ENCODE measurements at places on chromosomes 3 and 15. TPM values are rescaled to one million over a fixed set of nuclear protein-coding genes. Genes with fewer than 3 reads are reported as not detected.

- H3K4me3 ChIP-seq: no peak overlapping the region
- H3K27me3 ChIP-seq: no peaks in the 10 kb centered on the region
- peak; percentile 98 for DNase-seq
- peaks cover 16% of the 10 kb centered on the region for H3K4me1 ChIP-seq
- peak overlapping the region; percentile 92 for H3K27ac ChIP-seq
Observed at GRCh38 chr3:50264383-50264963, 4.5 kb upstream of the SEMA3B start.

- peaks cover 50% of the 10 kb centered on the region for H3K36me3 ChIP-seq
- H3K4me3 ChIP-seq: peak overlapping the region; percentile 92
- peaks cover 9% of the 10 kb centered on the region for H3K4me1 ChIP-seq
Observed at GRCh38 chr3:156677536-156677935, 3.1 kb downstream of the TIPARP start.

GRCh38 chr3:141441381-141442364, 45.2 kb upstream of the RASA2 start:
- peaks cover 34% of the 10 kb centered on the region for H3K36me3 ChIP-seq
- H3K27ac ChIP-seq: no peak overlapping the region
- no peaks in the 10 kb centered on the region for H3K27me3 ChIP-seq
- H3K4me1 ChIP-seq: no peaks in the 10 kb centered on the region
- peak; percentile 91 for DNase-seq
- H3K4me3 ChIP-seq: no peak overlapping the region

TNNC1 gene
- total RNA-seq: 50.9 TPM

GRCh38 chr3:11155341-11156025, 1.2 kb downstream of the HRH1 start:
- peak overlapping the region; percentile 77 for H3K4me3 ChIP-seq
- no peaks in the 10 kb centered on the region for H3K36me3 ChIP-seq
- peaks cover 65% of the 10 kb centered on the region for H3K27me3 ChIP-seq
- H3K4me1 ChIP-seq: no peaks in the 10 kb centered on the region
- H3K27ac ChIP-seq: no peak overlapping the region

SCN11A gene
- total RNA-seq: 0.63 TPM

DNA sequence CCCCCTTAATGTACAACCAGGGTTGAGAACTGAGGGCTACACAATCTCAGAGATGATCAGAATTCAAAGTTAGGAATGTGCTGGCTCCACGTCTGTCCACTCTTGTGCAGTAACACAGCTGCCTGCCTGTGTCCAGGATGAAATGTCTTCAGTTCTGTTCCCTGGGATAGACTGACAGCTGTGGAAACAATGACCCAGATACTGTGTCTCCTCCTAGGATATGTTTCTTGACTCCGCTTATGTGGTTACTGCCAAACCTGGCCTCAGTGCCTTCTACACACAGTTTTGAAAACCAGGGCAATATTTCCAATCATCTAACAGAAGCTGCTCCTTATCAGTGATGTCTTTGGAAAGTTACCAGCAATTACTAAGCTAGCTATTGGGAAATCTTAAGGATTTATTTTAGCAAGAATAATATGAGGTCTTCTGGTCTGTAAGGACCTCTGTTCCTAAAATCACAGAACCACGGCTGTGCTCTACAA, 67.6 kb downstream of the NOX5 start:
- H3K36me3 ChIP-seq: no peaks in the 10 kb centered on the region
- H3K4me1 ChIP-seq: peaks cover 22% of the 10 kb centered on the region
- H3K4me3 ChIP-seq: no peak overlapping the region
- DNase-seq: no peak

DNA sequence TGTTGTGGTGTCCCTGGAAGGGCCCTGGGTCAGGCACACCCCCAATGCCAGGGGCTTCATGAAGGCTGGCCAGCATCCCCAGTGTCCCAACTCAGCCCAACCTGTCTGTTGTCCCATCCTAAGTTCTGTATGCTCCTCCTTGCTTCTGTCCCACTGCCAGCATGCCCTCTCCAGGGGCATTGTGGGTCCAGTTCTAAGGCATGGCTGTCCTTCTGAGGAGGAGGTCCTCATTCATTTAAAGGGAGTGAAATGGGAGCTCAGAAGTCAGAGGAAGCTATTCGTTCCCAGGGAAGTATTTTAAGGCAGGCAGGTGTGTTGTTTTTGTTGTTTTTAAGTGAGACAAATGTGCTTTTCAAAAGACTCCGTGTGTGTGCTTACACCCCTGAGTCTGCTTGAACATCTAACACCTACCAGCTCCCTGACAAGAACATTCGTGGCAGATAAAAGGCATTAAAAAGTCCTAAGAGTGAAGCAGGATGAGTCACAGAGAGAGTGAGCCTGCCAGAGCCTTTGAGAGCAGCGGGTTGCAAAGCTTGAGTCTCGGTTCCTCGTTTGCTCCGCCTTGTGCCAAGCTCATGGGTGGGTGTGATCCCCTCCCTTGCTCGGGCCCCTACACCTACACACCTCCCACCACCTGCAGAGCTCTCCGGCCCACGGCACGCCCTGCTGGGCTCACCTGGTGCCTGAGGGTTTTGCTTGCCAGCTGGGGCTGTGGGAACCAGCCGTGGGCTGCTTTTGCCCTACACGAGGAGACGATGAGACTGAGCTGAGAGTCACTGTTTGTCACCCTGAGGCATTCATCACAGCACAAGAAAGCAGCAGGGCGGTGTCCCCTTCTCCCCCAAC, 183.4 kb upstream of the TOPAZ1 start:
- H3K27me3 ChIP-seq: peaks cover 8% of the 10 kb centered on the region
- no peak overlapping the region for H3K27ac ChIP-seq
- DNase-seq: peak; percentile 72
- no peaks in the 10 kb centered on the region for H3K4me1 ChIP-seq
- H3K36me3 ChIP-seq: no peaks in the 10 kb centered on the region
- H3K4me3 ChIP-seq: no peak overlapping the region

DNA sequence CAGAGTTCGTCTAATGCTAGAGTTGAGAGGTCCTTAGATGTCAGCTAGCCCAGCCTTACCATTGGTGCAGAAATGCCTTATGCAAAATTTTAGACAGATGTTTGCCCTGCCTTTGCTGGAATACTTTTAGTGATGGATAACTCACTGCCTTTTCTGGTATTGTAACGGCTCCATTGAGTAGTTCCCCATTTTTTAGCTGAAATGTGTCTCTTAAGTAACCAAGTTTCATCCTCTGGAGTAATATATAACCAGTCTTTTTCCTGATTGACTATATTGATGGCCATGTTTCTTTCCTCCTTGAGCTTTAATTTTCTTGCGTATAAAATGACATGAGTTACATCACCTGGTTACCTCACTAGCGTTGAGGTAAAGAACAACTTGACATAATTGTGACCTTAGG, 45.0 kb downstream of the SNRK start:
- peak overlapping the region; percentile 48 for H3K27ac ChIP-seq
- no peak for DNase-seq
- no peaks in the 10 kb centered on the region for H3K4me1 ChIP-seq
- no peak overlapping the region for H3K4me3 ChIP-seq

GRCh38 chr3:154952553-154952952, 127.6 kb upstream of the MME start:
- H3K4me3 ChIP-seq: no peak overlapping the region
- no peaks in the 10 kb centered on the region for H3K4me1 ChIP-seq
- no peaks in the 10 kb centered on the region for H3K36me3 ChIP-seq
- DNase-seq: no peak
- H3K27me3 ChIP-seq: no peaks in the 10 kb centered on the region
- H3K27ac ChIP-seq: no peak overlapping the region

- H3K4me3 ChIP-seq: no peak overlapping the region
- no peaks in the 10 kb centered on the region for H3K36me3 ChIP-seq
- H3K4me1 ChIP-seq: no peaks in the 10 kb centered on the region
- H3K27me3 ChIP-seq: no peaks in the 10 kb centered on the region
- DNase-seq: no peak
Observed at GRCh38 chr3:33956776-33957175, 158.3 kb downstream of the PDCD6IP start.

- no peak for DNase-seq
- H3K27me3 ChIP-seq: no peaks in the 10 kb centered on the region
- no peak overlapping the region for H3K27ac ChIP-seq
- H3K4me3 ChIP-seq: no peak overlapping the region
- no peaks in the 10 kb centered on the region for H3K4me1 ChIP-seq
- H3K36me3 ChIP-seq: peaks cover 46% of the 10 kb centered on the region
Observed at GRCh38 chr15:58856086-58856485, 77.4 kb downstream of the SLTM start.

- H3K4me3 ChIP-seq: no peak overlapping the region
- no peak for DNase-seq
- H3K4me1 ChIP-seq: no peaks in the 10 kb centered on the region
- H3K27ac ChIP-seq: no peak overlapping the region
Observed at GRCh38 chr3:27392950-27393679, 23.9 kb upstream of the NEK10 start.

- H3K4me3 ChIP-seq: peak overlapping the region; percentile 55
- H3K36me3 ChIP-seq: no peaks in the 10 kb centered on the region
- H3K4me1 ChIP-seq: no peaks in the 10 kb centered on the region
- no peak overlapping the region for H3K27ac ChIP-seq
Observed at GRCh38 chr3:132294906-132295305, 22.3 kb upstream of the ACP3 start.

CDHR4 gene
- not detected for total RNA-seq

DNA sequence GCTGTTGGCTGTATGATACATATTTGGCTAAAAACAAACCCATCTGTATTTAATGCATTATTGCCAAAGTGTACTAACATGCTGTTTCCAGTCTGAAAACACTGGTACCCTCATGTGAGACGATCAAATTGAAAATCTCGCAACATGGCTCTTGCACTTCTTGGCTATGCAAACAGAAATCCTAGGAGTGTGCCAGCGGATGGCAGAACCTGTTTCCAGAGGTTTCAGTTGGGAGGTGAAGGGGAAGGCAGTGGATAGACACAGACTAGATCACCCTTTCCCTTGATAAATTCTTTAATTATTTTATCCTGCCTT, 350.3 kb downstream of the TUSC7 start:
- peaks cover 20% of the 10 kb centered on the region for H3K4me1 ChIP-seq
- no peak for DNase-seq
- H3K36me3 ChIP-seq: no peaks in the 10 kb centered on the region
- H3K27me3 ChIP-seq: no peaks in the 10 kb centered on the region
- H3K4me3 ChIP-seq: no peak overlapping the region
- no peak overlapping the region for H3K27ac ChIP-seq

IL20RB gene
- total RNA-seq: 1.7 TPM

DNA sequence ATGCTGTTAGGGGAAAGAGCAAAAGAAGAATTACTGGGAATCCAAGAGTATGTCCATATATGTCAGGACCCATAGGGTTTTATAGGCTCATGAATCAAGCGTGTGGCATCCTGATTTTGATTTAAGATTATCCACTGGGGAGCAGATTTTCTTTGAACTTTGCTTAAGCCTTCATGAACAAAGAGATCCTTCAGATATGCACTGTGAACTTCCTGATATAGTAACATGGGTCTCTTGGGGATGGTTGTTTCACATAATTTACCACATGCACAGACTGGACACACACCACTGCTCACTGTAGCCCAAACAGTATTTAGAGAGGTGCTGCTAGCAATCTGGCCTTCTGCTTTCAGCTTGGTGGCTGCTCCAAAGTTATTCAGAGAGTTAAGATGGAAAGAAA, 200.9 kb upstream of the ZPLD1 start:
- DNase-seq: no peak
- H3K4me3 ChIP-seq: no peak overlapping the region
- H3K27ac ChIP-seq: no peak overlapping the region
- no peaks in the 10 kb centered on the region for H3K4me1 ChIP-seq

LOXL1 gene
- 21.3 TPM for total RNA-seq

CD200 gene
- total RNA-seq: 59.4 TPM

AMIGO3 gene
- 1.3 TPM for total RNA-seq

CPNE4 gene
- 2.0 TPM for total RNA-seq

PARP3 gene
- 4.5 TPM for total RNA-seq

DNA sequence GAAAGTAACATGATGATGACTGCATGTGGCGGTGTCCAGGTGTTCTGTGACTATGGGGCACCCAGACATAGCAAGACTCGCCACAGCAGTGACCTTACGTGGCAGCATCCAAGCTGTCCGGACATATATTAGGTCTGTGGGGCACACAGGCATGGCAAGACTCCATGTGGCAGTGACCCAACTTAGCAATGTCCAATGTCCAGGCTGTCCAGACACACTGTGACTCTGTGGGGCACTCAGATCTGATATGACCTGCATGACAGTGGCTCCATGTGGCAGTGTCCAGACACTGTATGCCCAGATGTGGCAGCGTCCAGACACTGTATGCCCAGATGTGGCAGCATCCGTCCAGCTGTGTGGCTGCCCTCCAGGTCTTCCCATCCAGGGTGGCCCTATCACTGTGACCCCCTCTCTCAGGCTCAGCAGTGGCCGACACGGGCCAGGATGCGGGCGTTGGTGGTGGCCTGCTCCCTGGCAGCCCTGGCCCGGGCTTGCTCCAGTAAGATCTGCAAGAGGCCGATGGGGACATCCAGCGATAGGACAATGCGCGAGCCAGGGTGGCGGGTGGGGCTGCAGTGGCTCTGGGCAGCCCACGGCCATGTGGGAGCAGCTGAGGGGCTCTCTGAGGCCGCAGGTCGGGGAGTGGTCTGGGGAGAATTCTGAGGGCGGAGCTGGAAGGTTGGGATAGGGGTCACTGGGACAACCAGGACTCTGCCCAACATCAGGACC, 1.1 kb downstream of the UCN2 start:
- H3K36me3 ChIP-seq: no peaks in the 10 kb centered on the region
- peak overlapping the region; percentile 32 for H3K27ac ChIP-seq
- no peak overlapping the region for H3K4me3 ChIP-seq
- H3K27me3 ChIP-seq: no peaks in the 10 kb centered on the region

DNA sequence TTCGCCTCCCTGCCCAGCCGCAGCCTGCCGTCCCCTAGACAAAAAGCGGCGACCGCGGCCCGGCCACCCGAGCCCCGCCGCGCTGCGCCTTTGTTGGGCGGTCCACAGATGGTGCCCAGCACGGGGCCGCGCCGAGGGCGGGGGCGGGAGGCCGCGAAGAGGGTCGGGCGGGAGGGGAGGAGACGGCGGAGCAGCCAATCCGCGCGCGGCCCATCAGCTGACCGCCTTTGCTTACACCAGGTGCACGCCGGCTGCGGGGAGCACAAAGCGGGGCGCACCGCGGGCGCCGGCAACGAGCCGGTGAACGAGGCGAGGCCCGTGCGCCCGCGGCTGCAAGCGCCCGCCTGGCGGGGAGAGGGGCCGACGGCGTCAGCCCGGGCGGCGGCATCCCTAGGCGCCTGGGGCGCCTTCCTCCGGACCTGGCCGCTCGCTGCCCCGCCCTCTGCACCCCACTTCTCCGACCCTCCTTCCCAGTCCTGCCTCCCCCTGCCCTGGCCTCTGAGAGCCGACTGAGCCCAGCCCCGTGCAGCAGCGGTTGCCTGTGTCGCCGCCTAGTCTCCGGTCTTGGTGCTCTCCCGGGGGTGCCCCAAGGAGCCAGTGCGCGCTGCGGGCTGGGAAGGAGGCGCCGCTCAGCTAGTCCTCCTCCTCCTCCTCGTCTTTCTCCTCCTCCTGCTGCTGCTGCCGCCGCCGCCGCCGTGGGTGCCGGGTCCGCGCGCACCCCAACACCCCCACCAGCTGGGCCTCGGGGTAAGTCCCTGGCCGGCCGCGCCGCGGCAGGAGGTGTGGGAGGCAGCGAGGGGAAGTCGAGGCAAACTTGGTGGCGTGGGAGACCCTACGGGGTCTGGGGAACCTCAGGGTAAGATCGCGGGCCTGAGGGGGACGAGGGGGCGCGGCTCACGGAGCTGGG, at the start of gene LRRN1:
LRRN1 (plus strand) TSS at position 259 of the 907 bp plus-strand sequence. CDS start 45,211 bp downstream, outside the sequence.
- H3K27me3 ChIP-seq: no peaks in the 10 kb centered on the region
- peaks cover 18% of the 10 kb centered on the region for H3K36me3 ChIP-seq
- peak within 1 kb of the TSS; percentile 98 for H3K4me3 ChIP-seq

LSAMP gene
- 6.4 TPM for total RNA-seq

- no peak overlapping the region for H3K4me3 ChIP-seq
- no peaks in the 10 kb centered on the region for H3K4me1 ChIP-seq
- no peaks in the 10 kb centered on the region for H3K27me3 ChIP-seq
- H3K27ac ChIP-seq: no peak overlapping the region
Observed at GRCh38 chr15:94467034-94467433, 235.7 kb downstream of the MCTP2 start.

ROPN1 gene
- total RNA-seq: not detected
